ENCODE measurements at places on chromosomes 6 and 20.

GRCh38 chr6:89050155-89050554 is 30.4 kb upstream of the PNRC1 start:
- no peak for DNase-seq

DNA sequence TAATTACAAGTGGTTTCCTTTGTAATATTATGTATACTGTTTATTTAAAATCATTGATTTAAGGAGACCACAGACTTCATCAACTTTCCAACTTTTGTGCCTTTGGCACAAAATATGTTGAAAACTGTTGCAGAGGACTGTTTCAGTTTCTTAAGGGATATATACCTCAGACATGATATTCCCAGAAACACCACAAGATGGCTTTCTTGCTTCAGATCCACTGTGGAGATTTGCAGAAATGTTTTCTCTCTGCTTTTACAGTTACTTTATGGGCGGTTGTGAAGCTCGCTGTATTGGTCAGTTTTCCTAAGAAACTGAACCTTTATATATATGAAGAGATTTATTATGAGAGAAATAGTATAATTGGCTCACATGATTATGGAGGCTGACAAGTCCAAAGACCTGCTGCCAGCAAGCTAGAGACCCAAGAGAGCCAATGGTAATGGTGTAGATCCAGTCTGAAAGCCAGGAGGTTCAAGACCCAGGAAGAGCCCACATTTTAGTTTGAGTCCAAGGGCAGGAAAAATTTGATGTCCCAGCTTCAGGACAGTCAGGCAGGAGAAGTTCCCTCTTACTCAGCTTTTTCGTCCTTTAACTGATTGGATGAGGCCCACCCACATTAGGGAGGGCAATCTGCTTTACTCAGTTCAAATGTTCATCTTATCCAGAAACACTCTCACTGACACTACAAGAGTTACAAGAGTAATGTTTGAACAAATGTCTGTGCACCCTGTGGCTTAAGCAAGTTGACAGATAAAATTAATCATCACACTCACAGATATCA is 12.8 kb downstream of the ME1 start:
- DNase-seq: no peak

DNA sequence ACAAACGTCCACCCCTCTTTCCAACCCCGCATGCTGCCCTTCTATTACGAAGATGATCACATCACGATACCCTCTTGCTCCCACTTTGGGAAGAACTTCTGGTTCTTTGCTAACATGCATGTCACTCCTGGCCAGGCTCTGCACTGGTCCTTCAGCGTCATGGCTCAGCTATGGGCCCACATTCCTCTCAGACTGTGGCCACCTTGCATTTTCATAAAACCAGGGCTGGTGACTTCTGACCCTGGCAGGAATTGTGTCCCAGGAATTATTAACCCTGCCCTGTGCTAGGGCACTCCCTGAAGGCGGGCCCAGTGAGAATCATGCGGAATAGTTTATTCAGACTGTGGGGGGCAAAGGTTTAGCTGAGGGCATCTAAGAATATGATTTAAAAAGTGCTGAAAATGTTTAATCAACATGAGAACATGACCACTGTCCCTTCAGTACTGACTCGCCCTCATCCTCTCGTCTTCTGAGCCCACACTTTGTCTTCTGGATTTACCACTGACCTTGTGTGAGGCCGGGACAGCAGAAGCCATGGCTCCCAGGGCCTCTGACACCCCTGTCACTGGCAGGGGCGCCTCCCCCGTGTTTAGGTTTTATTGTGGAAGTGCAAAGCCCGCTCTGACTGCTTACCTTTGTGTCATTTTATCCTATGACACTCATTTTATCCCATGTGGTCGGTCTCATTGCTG is 38.1 kb upstream of the THBS2 start:
- no peak for DNase-seq

GRCh38 chr6:110095935-110096334 is 83.5 kb downstream of the WASF1 start:
- no peak for DNase-seq

- no peak for DNase-seq
Observed at GRCh38 chr20:13355941-13356486, 134.9 kb downstream of the ISM1 start.

- no peak for DNase-seq
Observed at GRCh38 chr6:63609231-63609630, 26.4 kb upstream of the PHF3 start.

- no peak for DNase-seq
Observed at GRCh38 chr20:44811150-44811685, 872 bp upstream of the RIMS4 start.

DNA sequence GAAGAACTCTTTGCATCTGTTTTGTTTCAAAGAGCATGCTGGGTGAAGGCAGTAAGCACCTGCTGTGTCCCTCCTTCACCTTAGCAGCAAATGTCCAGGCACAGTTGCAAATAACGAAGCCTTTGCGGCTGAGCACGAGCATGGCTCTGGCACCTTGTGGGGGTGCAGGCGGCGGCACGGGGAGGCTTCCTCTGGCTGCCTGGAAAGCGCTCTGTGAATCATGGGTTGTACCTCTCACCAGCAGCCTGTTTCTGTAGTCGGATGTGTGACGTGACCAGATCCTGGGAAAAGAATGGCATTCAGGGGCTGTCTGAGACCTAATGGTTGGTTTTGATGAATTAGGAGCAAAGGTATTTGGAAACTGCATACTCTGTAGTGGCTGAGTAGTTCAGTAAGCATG is 144.8 kb downstream of the DTNBP1 start:
- DNase-seq: no peak

DNA sequence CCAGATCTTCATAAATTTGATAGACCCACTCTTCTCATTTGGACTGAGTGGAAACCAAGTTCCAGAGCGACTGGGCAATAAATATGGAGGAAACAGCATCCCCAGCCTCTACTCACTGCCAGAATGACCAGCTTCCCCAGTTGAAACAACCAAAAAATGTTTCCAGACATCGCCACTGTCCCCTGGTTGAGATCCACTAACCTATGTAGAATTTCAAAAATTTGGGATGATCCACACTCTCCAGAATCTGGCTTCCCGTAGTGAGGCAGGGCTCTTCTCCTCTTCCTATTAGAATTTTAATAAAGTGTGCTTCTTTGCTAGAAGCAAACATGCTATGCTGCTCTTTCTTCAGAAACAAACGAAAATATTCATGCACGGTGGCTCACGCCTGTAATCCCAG is 287.0 kb upstream of the SUPT3H start:
- DNase-seq: no peak

DNA sequence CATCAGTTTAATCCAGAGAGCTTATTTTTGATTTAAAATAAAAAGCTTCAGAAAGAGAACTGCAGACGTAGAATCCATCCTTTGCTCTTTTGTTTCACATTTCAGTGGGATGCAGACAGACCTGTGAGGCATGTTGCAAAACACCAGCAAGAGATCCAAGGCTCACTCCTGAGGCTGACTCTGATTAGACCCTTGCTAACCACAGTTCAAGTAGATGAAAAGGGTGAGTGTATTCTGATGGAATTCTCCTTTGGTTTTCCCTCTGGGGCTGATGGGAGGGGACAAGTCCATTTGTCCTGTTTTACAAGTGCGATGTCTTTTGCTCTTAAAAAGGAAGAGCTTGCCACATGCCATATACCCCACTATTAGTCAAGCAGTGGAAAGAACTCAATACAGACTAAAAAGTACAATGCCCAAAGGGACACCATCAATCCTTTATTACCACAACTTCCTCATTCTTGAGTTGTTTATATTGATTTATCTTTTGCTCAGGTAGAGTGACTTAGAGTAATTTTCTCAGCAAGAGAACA is 772.7 kb downstream of the MAFB start:
- DNase-seq: no peak

DNA sequence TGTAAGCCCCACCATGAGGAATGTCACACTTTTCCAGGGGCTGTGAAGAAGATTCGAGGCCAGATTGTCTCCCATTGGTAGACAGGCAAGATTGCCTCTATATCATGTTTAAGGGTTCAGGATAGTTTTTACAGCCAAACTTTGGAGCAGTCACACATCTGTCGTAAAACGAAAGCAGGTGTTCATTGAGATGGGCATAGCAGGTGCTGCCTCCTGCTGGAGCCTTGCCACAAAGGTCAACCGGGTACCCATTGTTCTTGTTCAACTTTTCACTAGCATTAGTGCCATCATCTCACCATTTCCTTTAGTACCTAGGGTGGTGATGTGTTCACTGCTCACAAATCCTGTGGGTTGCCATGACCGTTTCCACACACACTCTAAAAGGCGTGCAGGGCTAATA is 198.3 kb downstream of the HTR1B start:
- no peak for DNase-seq

DNA sequence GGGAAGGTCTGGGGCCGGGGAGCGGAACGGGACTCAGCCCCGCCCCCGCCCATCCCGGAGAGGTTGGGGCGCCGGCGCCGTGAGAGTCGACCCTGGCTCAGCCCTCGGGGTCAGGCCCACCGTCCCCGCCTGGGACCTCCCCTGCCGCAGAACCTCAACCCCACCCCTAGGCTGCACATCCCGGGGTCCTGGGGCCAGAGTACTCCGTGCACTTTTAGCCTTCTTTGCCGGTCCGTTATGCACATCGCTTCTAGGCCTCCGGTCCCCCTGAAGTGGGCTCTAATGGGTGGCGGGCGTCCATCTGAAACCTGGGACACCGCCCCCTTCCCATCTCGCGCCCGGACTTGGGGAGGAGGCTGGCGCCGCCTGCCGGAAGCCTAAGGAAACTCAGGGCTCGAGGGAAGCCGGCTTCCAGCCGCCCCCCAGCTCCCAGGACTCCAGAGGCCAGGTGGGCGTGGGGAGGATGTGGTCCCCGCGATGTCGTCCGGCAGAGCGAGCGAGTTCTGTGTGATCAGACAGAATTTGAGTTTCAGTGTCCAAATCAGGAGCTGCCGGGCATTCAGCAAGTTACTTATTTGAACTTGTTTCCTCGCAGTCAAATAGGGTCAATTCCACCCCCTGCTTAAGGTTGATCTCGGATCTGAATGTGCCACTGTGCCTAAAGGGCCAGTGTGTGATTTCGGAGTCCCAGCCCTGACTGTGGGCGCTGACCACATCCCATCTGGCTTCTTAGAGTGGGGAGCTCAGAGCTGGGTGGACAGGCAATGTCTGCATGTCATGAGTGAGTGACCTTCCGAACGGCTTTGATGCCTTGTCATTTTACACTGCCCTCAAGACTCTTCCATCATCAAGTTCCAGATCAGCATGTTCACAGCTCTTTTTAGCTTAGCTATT is 47.6 kb downstream of the CPXM1 start:
- no peak for DNase-seq

DNA sequence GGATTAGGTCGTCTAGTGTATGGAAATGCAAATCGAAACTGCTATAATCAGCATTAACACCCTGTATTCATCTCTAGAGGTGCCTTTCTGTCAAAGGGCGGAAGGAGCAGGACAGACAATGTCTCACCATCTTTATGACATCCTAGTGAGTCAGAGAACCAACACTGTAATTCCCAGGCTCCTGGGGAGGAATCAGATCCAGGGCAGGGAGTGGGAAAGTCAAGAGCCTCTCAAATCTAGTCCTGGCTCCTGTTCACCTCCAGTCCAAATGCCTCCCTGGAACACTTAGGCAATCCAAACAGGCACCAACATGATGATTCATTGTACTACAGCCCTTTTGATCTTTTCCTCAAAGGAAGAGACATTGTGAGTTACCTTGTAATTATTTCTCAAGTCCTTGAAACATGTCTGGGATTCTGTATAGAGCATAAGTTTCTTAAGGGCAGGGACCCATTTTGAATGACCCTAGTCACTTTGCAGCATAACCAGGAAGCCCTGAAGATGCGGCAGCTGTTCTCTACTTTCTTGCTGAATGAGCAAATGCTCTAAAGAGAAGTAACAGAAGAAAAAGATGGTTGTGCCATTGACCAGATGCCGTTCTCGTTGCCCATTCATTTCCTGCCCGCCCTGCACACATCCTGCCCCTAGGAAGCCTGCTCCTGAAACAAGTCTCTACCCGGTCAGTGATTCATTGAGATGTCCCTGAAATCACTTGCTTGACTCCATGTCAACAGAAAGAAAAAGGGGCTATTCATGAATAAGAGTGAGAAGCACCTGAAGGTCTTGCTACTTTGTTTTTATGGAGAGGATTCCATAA is 112.8 kb upstream of the JARID2 start:
- DNase-seq: no peak

- no peak for DNase-seq
Observed at GRCh38 chr20:20277894-20278335, 90.0 kb upstream of the INSM1 start.

GRCh38 chr20:24460712-24461111 is 8.7 kb upstream of the SYNDIG1 start:
- no peak for DNase-seq

GRCh38 chr20:46558511-46558959 is 8.1 kb upstream of the OCSTAMP start:
- no peak for DNase-seq

GRCh38 chr6:2748183-2748582 is 2.5 kb downstream of the MYLK4 start:
- DNase-seq: no peak

DNA sequence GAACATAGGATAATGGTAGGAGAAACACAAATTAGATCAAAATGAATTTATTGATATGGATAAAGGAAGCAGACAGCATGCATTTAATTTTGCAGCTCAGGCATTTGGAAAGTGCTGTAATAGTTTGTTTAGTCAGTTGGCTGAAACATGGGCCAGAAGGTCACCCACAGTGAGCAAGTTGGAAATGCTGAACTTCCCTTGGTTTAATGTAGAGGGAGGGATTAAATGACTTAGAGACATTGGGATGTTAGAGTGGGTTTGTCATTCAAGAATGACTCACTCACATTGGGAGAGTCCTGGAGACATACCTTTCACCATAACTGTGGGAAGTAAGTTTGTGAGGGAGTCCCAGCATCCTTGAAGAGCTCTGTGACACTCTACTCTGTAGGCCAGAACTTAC is 231.5 kb upstream of the PLCB4 start:
- no peak for DNase-seq

DNA sequence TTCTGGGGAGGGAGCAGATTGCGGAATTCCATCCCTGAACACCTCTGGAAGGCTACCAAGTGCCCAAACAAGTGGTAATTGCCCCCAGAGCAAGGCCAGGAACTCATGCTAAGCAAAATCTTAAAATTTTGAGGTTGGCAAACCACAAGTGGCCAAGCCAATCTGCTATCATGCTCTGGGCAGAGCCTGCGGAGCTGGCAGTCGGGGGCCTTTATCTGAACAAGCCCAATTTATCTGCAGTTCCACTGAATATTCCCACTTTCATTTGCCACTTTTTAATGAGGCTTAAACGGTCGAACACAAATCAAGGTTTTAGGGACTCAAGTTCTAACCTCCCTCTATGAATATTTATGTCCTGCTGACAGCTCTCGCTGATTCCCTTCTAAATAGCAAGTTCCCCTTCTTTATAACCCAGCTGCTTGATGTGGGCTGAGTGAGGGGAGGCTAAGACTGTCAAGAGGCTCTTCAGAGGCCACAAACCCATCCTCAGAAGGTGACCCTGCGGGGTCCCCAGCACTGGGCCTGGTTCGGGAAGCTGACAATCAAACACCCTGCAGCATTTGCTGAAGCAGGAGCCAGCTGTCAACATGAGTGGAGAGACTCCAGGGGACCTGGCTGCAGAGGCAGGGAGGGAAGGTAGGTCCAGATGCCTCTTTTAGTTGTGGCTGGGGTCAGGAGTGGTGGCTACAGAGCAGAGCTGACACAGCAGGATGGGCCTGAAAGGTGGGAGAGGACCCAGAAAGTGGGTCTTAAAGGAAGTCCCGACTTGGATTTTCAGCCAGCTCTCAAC is 11.9 kb downstream of the CCDC167 start:
- no peak for DNase-seq
